ENCODE measurements at places on chromosomes 16 and 17. TPM values are rescaled to one million over a fixed set of nuclear protein-coding genes. Genes with fewer than 3 reads are reported as not detected.

The EVPLL gene
- total RNA-seq, result 16.7 TPM

The SNX20 gene
- total RNA-seq, result 2.2 TPM

The CA4 gene
- total RNA-seq, result not detected

The CTRL gene
- total RNA-seq, result 3.2 TPM

The CTRB2 gene
- total RNA-seq, result not detected

The TSPOAP1 gene
- total RNA-seq, result 7.1 TPM

The DPEP1 gene
- not detected for total RNA-seq

The ODAD4 gene
- 1.7 TPM for total RNA-seq

The CKLF gene
- total RNA-seq, result 52.3 TPM
